ENCODE measurements at places on chromosomes 3 and 15.

DNA sequence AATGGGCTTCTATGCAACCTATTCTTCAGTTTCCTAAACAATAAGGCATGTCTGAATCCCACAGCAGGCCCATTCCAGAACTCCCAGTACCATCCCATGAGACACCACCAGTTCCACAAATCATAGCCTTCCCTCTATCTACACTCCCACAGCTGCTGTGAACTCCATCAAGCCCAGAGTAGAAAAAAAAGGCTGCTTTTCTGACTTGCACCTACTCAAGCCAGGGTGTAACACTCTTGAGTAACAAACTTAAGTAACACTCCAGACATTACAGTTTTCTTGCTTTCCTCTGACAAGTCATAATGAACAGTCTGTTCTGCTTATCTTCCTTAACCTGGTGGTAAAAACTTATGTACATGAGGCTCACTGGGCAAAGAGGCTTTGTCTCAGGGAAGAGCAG, 283.1 kb downstream of the NFKBIZ start:
- no peak for DNase-seq

DNA sequence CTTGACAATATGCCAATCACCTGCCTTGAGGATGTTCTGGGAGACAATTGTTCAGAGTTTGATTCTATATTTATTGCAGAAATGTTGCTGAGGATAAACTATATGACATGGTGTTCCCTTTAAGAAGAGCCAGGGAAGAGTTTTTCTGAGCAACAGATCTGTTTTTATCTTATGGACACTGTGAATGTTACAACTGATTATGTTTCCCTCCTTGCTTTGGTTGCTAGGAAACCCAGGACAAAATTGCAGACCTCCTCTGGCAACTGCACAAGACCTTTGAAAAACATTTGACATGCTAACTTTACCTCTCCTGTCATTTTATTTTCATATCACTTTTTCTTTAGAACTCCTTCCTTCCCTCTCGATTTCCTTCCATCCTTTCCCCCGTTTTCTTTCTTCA, 8.2 kb upstream of the TM6SF1 start:
- DNase-seq, result no peak

DNA sequence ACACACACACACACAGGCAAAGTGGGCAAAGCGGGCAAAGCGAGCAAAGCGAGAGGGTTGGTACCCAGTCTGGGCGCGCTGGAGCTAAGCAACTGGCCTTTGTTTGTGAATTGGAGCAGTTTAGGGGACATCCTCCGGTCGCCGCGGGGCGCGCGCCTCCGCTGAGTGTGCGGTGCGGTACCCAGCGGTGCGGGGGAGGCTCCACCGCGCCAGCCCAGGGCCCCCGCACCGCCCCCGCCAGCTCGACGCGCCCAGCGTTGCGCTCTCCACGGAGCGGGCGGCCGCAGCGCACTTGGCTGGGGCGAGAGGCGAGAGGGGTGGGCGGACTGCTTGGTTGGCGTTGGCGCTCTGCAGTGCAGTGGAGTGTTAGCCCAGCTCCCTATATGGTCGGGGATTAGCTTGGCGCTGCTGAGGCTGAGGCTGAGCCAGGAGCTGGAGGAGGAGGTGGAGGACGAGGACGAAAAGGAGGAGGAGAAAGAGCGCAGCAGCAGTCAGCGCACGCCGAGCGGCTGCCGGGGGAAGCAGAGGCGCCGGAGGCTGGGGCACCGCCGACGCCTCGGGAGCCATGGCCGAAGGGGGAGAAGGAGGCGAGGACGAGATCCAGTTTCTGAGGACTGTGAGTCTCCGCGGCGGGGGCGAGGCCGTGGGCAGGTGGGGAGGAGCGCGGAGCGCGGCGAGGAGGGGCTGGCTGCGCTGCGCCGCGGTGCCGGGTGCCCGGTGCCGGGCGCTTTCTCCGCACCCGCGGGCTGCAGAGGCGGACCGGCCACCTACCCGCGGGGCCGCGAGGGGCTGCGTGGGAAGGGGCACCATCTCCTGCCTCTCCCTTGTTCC, at the start of gene RYR3:
TSS of gene RYR3 (plus strand) at position 487 of the 831 bp plus-strand sequence. CDS start at position 566, 79 bp downstream.
- no peak for DNase-seq

- no peak for DNase-seq
Observed at GRCh38 chr3:55629432-55629831, 142.3 kb upstream of the WNT5A start.

DNA sequence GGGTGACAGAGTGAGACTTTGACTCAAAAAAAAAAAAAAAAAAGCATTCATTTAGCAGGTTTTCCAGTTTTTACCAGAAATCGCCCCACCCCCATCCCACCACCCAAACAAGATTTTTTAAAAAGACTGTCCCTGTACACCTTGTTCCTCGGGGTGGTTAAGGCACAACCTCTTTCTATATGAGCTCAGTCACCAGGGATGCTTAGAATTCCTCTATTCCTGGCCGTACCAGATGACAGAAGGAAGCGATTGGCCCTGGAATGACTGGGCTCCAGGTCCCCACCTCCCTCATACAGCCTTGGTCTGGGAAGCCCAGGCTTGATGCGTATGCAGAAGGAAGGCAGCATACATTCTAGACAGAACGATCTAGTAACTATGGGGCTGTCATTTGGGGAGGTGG, 25.6 kb downstream of the IDH2 start:
- no peak for DNase-seq

- DNase-seq, result no peak
Observed at GRCh38 chr15:68417051-68417450, 14.9 kb downstream of the ITGA11 start.

GRCh38 chr15:31024330-31024729, 32.9 kb upstream of the MTMR10 start:
- no peak for DNase-seq

DNA sequence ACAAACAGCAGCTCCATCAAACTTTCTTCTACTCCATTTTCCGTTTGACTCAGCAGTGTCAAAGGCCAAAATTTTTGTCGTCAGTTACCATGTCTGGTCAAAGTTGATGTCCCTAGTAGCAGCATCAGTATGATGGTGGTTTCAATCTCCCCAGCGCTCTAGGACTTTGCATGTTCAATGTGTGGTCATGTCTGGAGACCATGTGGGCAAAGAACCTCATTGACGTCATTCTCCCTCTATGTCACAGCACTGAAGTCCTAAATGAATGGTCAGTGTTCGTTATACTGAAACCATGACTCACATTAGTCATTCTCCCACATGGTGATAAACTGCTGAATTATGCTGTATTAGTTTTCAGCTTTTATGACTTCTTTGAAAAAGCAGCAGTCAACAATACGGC, 23.2 kb downstream of the SHC4 start:
- DNase-seq, result no peak

GRCh38 chr15:64979252-64979710, 10.4 kb downstream of the SPG21 start:
- no peak for DNase-seq

GRCh38 chr15:84979651-84980050, 2.0 kb upstream of the PDE8A start:
- DNase-seq, result no peak

DNA sequence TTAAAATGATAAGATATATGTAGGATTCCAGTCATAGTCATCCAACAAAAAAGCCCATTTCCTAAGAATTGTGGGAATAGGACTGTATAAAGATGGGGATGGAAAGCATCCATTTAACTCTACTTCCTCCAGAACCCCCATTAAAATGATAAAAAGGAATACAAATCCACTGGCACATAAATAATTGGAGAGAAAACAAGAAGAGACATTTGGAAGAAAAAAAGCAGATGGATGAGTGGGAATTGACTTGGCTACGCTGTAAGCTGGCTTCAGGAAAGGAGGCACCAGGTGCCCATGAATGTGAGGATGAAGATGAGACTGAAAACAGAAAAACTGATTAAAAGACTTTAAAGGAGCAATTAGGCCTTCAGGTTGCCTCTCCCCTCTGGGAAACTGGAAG, 91.8 kb downstream of the ST8SIA2 start:
- no peak for DNase-seq

DNA sequence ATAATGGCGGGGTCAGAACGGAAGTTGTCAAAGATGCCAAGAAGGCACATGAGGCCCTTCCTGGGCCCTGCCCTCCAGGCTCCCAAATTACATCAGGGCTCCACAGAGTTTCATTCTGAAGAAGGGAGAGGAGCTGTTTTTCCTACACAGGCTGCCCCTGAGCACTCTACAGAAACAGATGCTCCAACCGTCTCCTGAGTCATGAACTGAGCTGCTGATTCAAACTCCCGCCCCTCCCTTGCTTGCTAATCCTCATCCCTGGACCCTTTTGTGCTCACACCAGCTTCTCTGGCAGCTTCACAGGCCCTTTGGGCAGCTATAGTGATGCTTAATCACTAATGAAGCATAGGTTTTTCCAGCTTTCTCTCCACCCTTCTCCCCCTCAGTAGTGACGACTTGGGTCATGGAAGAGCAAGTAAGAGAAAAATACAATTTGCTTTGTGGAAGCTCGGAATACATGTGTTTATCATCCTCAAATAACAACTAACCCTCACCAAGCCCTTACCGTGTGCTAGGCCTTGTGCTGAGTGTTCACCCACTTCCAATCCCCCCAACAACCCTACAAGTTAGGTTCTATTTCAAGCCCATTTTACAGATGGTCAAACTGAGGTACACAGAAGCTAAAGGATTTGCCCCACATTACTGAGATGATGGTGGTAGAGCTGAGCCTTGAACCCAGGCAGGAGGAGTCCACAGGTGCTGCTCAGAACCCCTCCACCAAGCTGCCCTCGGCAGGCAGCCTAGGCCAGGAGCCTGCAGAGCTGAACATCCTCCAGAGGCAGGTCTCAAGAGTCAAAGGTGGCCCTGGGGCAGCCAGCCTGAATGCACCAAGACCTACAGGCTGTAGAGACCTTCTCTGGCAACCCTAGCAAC, 21.9 kb downstream of the MEGF11 start:
- DNase-seq, result no peak

GRCh38 chr15:34700891-34701427, 53.8 kb downstream of the GJD2 start:
- no peak for DNase-seq

DNA sequence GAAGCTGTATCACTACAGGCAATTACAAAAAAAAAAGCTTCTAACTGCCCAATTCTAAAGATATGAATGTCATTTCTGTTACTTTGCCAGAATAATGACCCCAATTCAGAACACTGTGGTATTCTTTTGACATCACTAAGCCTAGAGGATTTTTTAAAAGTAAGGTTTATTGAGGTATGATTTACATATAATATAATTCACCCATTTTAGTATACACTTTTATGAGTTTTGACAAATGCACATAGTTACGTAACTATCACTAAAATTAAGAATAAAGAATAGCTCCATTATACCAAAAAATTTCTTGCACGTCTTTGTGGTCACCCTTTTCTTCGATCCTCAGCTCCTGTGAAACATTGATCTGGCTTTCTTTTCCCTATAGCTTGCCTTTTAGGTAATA, 74.0 kb upstream of the PLSCR5 start:
- DNase-seq, result no peak

- no peak for DNase-seq
Observed at GRCh38 chr15:26759986-26760385, 12.9 kb downstream of the GABRB3 start.

DNA sequence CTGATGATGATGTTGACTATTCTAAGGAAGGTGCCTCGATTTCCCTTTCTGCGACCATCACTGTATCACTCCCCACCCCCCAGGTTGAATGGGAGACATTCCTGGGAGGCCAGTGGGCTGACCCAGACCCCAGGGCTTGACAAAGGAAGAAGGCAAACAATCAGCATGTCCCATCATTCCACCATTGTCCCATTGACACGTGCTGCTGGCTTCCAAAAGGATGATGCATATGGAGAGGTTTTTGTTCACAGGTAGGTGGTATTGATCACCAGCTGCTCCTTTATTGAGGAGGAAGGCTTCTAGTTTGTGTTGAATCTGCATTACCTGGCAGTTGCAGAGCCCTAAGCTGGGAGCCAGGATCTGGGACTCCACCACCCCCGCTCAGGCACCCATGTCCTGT, 30.4 kb downstream of the RASGRF1 start:
- DNase-seq, result no peak

GRCh38 chr3:57981483-57982087, 26.6 kb upstream of the FLNB start:
- DNase-seq, result no peak

DNA sequence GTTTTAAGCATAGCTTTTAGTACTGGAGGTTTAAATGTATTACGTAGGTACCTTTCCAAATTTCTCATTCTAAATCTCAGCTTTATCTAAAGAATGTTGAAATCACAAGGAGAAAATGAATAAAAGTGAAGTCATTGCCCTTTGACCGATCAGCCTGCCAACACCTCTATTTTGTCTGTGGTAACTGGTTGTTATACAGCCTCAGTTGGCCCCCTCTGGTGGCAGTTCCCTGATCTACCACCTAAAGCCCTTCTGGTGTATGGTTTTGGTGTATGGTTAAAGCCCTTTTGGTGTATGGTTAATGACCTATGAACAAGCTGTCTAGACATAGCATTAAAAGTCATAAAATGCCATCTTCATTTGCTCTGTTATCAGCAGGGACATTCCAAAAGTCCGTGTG, 378.2 kb upstream of the AZI2 start:
- no peak for DNase-seq
